Stimulated activated effector memory CD8-positive, alpha-beta T cell treated with anti-CD3 and anti-CD28 coated beads, Interleukin-12 subunit alpha, Interleukin-12 subunit beta, amount 100 ng/mL, for 72 hours (primary cell): ENCODE measurements at places on chromosomes 12 and 14.

GRCh38 chr14:74243051-74243450 lies 3.8 kb downstream of the VSX2 start:
- no peak for DNase-seq

- DNase-seq, result no peak
Measured at GRCh38 chr14:72609205-72609916, 284.5 kb downstream of the DPF3 start.

DNA sequence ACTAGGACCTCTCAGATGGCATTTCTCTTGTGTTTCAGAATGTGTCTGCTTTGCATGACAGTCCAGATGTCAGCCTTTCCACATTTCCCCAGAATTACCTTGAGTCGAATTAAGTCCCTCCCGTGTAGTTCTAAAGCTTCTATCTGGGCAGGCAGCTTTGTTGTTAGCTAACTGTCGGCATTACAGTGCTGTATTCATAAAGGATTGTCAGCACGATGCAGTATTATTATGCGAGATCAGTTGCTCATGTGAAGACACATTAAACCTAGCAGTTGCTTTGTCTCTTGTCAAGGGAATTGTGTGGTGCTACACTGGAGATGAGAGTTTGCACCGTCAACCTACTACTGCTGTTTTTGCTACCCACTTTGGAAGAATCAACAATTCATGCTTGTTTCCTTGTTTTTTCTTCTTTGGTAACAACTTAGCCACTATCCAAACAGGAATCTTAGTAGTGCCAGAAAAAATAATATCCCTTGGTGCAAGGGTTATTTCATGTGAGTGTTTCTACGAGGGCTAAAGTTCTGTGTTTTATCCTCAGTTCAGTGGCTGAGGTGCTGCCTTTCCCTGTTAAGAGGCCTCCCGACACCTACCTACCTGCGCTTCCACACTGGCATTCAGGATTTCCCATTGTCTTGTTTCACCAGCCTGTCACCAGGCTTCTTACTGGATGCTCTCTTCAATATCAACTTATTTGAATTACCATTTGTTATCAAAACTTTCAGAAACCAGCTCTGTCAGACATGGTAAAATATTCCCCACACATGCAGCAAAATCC lies 297.9 kb upstream of the G2E3 start:
- no peak for DNase-seq

DNA sequence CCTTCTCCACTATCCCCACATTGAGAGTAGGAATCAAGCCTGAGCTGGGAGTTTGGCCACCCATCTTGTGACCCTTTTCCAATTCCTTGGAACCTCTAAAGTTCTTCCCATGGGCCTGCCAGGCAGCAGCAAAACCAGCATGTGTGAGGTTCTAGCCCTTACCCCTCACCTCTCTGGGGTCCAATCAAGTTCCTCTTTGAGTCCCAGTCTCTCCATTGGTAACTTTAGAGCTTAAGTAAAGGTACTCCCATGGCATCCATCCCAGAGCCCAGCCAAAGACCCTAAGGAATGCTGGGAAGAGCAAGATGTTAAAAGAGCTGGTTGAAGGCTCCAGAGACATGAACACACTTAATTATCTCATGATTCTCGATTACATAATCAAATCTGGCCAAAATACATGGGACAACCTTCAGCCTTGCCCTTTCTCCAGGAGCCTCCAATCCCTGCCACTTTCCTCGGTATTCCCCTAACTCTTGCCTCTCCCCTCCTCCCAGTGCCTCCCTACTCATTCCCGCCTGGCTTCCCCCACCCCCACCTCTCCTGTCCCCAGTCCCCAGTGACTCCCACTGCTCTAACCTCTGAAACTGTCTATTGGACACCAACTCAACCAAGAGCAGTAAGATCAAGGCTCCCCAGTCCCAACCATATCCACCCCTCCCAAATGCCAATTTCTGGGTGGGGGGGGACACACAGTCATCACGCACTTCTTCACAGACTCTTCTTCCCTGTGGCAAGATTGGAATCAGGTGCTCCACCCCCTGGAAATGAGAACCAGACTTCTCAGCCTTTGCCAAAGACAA lies 4.8 kb upstream of the TNS2 start:
- DNase-seq, result no peak

GRCh38 chr12:104057771-104058197 lies 6.5 kb upstream of the HCFC2 start:
- DNase-seq, result no peak

DNA sequence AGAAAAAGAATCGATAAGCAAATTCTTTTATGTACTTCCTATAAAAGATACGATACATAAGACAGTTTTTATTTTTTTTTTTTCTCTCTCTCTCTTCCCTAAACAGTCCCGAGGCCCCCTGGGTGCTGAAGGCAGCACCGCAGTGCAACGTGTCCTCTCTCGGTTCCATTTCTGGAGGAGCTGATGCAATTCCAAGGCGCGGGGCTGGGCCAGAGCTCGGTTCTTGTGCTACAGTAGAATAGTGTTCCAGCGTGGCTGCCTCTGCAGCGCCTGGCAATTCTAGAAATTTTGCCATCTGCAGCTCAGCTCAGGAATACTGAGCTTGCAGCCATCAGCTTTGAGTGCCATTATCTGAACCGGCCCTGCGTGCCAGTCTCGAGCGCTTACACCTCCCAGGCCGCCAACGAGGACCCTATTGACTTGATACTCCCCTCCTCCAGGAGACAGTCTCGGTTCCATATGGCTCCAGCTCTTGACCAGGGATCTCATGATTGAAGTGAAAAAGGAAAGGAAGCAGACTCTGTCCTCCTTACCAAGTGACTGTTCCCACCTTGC lies 630 bp downstream of the ALDH1L2 start:
- no peak for DNase-seq

- no peak for DNase-seq
Measured at GRCh38 chr12:30696103-30696408, 387 bp upstream of the IPO8 start.

DNA sequence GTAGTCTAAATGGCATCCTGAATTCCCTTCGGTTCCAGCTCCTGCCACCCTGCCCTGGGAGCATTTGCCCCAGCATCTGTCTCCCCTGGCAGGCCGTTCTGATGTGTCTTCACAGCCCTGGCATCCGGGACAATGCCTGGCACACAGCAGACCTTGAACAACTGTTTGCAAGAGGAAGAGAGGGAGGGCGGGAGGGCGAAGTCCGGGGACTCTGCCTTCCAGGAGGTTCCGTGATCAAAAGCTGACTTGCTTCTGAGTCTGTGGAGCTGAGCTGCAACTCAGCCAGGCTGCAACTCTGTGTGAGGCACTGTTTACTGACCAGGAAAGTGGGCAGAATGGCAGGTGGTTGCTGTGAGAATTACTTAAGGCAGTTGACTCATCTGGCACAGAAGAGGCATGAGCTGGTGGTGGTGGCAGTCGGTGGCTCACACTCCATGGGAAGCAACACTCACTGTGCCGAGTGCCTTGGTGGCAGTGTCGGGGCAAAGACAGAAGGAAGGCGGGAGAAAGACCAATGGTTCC lies 61.1 kb upstream of the DLK1 start:
- no peak for DNase-seq

- DNase-seq, result no peak
Measured at GRCh38 chr12:45220363-45220931, 4.6 kb downstream of the ANO6 start.

- no peak for DNase-seq
Measured at GRCh38 chr14:66359500-66359899, 126.7 kb upstream of the CCDC196 start.

DNA sequence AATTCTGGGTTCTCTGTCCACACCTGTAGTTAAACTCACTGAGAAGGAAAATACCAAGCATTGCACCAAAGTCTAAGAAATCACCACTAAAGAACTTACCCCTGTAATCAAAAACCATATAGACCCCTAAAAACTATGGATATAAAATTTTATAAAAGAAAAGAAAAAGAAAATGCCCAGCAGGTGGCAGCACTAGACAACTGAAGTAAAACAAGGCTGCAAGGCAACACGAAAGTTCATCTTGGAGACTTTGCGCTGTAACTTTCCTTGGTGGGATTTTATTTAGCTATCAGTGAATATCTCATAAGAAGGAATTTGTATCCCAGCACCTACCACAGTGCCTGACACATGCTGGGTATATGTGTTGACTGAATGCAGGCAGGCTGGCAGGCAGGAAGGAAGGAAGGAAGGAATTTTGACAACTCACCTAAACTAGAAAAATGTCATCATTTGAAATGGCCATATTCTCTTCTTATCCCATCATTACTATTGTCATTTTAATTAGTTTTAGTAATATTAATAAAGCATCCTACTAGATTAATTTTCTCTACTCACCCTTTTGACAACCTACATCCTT lies 68.2 kb upstream of the ETV6 start:
- DNase-seq, result peak; percentile 81
